ENCODE measurements at places on chromosomes 11 and 22.
A peak's percentile ranks its signal among the peaks of the same experiment; 100 is the strongest.

DNA sequence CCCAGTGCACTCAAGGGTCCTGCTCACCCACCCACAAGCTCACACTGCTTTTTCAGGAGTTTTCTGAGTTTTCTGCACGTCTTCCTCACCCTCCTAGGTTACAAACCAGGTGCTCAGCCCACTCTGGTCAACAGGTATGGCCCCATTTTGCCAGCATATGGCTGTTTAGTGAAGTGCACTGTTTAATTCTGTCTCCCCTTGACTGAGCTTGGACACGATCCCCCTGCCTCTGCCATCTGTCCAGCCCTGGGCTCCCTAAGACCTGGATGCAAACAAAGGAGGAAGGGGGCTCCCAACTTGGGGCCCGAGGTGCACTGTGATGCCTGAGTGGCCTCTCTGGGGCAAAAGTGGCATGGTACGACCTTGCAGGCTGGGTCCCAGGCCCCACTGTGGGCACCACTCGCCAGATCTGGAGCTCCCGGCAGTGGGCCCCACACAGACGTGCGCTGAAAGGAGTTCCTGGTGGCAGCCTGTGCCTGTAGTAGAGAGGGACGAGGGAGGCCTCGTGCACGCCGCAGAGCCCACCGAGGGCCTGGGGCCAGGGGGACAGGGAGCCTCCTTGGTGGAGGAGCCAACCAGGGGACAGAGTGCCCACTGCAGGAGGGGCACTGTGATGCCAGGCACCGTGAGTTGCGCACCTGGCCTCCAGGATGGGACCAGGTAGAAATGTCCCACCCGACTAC, 37.3 kb upstream of the COMT start:
- H3K4me1 ChIP-seq, result no peaks in the 10 kb centered on the region
- DNase-seq, result no peak
- no peaks in the 10 kb centered on the region for H3K27me3 ChIP-seq
- H3K4me3 ChIP-seq, result no peak overlapping the region
- no peak overlapping the region for H3K27ac ChIP-seq
- peaks cover 11% of the 10 kb centered on the region for H3K36me3 ChIP-seq

GRCh38 chr11:122625976-122626665, 29.4 kb upstream of the UBASH3B start:
- peaks cover 14% of the 10 kb centered on the region for H3K27me3 ChIP-seq
- H3K27ac ChIP-seq, result no peak overlapping the region
- no peak overlapping the region for H3K4me3 ChIP-seq
- no peaks in the 10 kb centered on the region for H3K4me1 ChIP-seq
- H3K36me3 ChIP-seq, result no peaks in the 10 kb centered on the region

DNA sequence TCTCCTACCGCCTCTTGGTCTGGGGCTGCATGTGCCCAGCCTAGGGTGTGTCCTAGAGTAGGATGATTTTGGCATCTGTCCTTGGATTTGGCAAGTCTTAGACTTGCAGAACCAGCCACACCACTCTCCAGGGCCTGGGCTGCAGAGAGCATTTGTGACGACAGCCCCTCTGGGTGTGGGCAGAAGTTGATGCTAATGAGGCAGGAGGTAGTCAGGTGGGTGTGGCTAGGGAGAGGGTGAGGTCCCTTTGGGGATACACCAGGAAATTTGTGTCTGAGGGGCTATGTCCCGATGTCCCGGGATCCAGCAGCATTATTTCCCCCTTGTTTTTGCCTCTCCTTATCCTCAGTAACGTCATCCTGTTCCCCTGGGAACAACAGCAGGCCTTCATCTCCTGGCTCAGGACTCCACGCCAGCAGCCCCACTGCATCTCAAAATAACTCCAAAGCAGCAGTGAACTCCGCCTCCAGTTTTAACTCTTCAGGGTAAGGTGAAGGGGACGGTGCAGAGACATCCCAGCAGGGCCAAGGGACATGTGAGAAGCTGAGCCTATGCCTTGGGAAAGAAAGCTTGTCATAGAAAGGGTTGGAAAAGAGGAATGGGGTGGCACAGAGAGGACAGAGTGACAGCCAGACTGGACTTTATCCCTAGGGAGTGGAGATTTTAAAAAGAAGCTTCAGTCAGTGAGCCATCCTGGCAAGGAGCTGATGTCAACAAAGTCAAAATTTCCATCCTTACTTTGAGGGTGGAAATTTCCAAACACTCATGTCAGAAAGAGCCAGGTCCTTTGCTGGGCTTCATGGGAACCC, 8.0 kb upstream of the TLCD5 start:
- DNase-seq, result peak; percentile 75
- H3K27me3 ChIP-seq, result peaks cover 3% of the 10 kb centered on the region
- no peaks in the 10 kb centered on the region for H3K36me3 ChIP-seq

GRCh38 chr11:88297863-88298262, 39.7 kb downstream of the CTSC start:
- no peak for DNase-seq
- H3K27ac ChIP-seq, result no peak overlapping the region
- H3K36me3 ChIP-seq, result peaks cover 70% of the 10 kb centered on the region

DNA sequence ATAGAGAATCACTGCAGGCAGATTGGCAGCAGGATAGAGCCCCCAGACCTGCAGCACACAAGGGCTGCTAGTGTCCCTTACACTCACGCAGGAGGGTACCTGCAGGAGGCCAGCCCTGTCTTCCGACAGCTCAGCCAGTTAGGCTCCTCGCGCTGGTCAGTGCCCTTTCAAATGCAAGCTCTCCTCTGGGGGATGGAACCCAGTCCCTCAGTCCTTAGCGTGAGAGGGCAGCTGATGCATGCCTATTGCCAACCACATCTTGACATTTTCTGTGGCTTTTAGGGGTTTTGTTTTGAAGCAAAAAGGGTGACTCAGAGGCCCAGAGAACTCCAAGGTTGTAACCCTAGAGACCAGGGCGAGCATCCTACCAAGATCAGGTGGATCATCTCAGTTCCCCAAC, 40.0 kb downstream of the WNT11 start:
- peaks cover 11% of the 10 kb centered on the region for H3K4me1 ChIP-seq
- H3K27ac ChIP-seq, result no peak overlapping the region
- no peak for DNase-seq
- H3K4me3 ChIP-seq, result no peak overlapping the region
- no peaks in the 10 kb centered on the region for H3K27me3 ChIP-seq

DNA sequence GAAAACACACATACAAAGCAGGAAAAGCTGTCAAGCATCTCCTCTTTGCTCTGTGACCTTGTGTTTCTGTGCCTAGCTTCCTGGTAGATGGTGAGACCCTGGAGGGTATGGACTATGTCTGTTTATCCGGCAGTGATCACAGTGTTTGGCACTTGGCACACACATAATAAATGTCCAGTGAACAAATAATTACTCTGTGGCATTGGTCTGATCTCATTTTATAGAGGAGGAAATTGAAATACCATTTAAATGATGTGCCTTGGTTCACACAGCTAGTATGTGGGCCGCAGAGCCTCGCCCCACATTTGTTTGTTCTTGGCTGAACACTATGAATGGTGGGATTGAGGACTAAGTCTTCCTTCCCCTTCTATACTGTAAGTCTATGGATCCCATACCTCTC, 104.7 kb upstream of the SPON1 start:
- DNase-seq, result no peak
- H3K27ac ChIP-seq, result no peak overlapping the region
- no peak overlapping the region for H3K4me3 ChIP-seq
- no peaks in the 10 kb centered on the region for H3K36me3 ChIP-seq
- H3K4me1 ChIP-seq, result no peaks in the 10 kb centered on the region
- no peaks in the 10 kb centered on the region for H3K27me3 ChIP-seq

GRCh38 chr22:45099961-45100360, 63.8 kb upstream of the NUP50 start:
- peaks cover 45% of the 10 kb centered on the region for H3K27me3 ChIP-seq
- no peak overlapping the region for H3K4me3 ChIP-seq
- H3K4me1 ChIP-seq, result no peaks in the 10 kb centered on the region
- DNase-seq, result no peak
- no peaks in the 10 kb centered on the region for H3K36me3 ChIP-seq
- H3K27ac ChIP-seq, result no peak overlapping the region

GRCh38 chr22:27790376-27791158, 11.0 kb downstream of the MN1 start:
- H3K36me3 ChIP-seq, result no peaks in the 10 kb centered on the region
- peak overlapping the region; percentile 27 for H3K27ac ChIP-seq
- H3K27me3 ChIP-seq, result no peaks in the 10 kb centered on the region
- no peak for DNase-seq

- no peaks in the 10 kb centered on the region for H3K27me3 ChIP-seq
- no peaks in the 10 kb centered on the region for H3K36me3 ChIP-seq
- no peak for DNase-seq
- H3K4me1 ChIP-seq, result no peaks in the 10 kb centered on the region
- no peak overlapping the region for H3K27ac ChIP-seq
Observed at GRCh38 chr22:23014250-23014649, 56.1 kb upstream of the GNAZ start.

DNA sequence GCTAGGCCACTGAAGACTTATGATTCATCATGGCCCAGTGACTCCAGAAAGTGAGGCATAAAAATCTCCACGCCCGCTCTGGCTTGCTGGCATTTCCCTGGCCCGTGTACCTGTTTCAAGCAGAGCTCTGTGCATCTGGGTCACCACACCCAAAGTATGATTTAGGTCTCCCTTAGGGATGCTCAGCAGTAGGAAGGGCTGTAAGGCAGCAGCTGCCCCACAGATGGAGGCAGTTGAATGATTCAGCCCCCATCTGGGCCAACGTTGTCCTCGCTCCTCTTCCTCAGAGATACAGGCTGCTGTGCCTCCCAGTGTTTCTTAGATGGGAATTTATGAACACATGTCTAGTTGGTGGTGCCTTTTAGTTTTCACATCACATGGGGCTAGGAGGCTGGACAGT, 21.6 kb downstream of the GPR83 start:
- no peaks in the 10 kb centered on the region for H3K4me1 ChIP-seq
- H3K4me3 ChIP-seq, result no peak overlapping the region
- DNase-seq, result no peak
- H3K27ac ChIP-seq, result no peak overlapping the region
- H3K27me3 ChIP-seq, result no peaks in the 10 kb centered on the region
- no peaks in the 10 kb centered on the region for H3K36me3 ChIP-seq

DNA sequence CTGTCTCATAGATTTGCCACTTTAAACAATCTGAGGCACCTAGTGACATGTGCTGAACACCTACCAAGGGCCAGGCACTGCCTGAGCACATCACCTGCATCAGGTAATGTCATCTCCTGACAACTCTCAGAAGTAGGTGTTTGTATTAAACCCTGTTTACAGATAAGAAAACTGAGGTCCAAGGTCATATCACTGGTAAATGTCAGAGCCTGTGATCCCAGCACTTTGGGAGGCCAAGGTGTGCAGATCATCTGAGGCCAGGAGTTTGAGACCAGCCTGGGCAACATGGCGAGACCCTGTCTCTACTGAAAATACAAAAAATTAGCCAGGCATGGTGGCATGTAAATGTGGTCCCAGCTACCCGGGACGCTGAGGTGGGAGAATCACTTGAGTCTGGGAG, 39.1 kb upstream of the ACCSL start:
- no peaks in the 10 kb centered on the region for H3K4me1 ChIP-seq
- no peak overlapping the region for H3K27ac ChIP-seq
- no peak for DNase-seq

DNA sequence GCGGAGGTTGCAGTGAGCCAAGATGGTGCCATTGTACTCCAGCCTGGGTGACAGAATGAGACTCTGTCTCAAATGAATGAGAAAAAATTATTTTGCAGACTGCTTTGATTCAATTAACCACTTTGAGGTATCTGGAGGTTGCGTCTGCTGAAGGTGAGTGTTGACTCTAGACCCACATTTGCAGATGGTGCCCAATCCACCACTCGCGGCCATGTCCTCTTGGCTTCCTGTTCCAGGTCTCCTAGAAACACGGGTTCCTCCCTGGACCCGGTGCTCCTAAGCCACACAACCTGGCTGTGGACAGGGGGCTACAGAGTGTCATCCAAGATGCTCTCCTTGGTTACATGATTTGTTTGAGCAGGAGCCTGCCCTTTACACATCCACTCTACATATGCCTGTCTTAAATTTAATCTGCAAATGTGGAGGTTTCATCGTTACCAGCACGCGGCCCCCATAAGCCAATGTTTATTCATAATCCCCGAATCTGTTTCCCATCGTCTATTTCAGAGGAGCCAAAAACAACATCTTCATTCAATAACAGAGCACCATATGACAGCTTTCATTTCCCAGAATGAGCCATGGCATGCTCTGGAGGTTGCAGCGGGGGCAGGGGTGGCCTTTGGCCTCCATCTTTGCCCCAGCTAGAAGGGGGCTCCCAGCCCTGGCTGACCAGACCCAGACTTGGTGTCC, 377.2 kb downstream of the CTTN start:
- H3K4me1 ChIP-seq, result no peaks in the 10 kb centered on the region
- no peaks in the 10 kb centered on the region for H3K36me3 ChIP-seq
- H3K27me3 ChIP-seq, result no peaks in the 10 kb centered on the region
- DNase-seq, result no peak

DNA sequence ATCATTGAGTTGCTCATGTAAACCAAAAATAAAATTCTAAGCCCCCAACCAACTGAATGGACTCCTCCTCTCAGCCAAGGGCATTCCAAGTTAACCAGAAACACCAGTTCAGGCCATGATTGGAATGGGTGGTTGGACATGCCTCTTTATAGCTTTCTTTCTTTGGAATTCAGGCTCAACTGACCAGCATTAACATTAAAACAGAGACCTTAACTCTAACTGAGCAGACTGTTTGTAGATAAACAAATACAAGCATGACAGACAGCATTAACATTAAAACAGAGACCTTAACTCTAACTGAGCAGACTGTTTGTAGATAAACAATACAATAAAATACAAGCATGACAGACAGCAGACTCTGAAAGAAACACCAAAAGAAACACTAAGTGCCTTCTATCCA, 278.2 kb downstream of the DLG2 start:
- H3K4me3 ChIP-seq, result no peak overlapping the region
- no peak overlapping the region for H3K27ac ChIP-seq
- no peaks in the 10 kb centered on the region for H3K4me1 ChIP-seq
- H3K36me3 ChIP-seq, result no peaks in the 10 kb centered on the region
